ENCODE measurements at places on chromosomes 1 and 21.
A peak's percentile ranks its signal among the peaks of the same experiment; 100 is the strongest.

- no peak for ATAC-seq
Observed at GRCh38 chr1:219138747-219139146, 34.9 kb upstream of the LYPLAL1 start.

DNA sequence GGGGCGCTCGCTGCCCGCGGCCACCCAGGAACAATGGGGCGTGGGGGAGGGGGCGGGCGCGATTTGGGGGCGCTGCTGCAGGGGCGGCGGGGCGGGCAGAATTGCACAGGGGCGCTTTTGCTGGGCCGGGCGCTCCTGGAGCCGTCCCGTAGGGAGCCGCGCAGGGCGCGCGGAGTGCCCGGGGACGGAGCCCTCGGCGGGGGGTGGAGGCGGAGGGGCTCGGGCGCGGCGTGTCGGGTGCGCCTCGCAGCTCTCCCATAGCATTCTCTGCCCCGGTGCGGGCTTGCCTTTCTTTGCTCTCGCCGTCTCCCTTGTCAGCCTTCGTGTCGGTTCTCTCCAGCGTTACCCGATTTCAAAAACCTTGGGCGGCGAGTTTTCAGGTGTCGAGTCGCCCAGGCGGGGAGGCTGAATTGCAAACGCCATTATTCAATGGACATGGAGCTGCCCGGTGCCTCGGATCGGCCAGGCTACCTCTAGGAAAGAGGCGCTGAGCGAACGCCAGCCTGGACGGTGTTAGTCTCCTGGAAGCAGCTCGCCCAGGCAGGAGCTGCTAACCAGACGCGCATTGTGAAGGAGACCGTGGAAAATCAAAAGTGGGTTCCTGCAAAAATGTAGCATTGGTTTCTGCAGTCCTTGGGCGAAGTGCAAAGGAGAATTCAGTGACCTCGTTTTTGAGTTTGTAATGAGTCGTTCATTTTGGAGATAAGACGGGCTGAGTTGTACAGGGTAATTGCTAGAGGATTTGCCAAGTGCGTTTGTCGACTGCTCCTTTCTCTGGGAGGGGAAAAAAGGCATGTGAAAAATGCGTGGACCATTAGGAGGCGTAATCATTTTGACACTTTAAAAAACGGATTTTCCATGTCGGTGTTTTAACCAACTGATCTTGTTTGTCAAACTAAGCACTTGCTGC is 626 bp downstream of the CXADR start:
- peak; percentile 59 for ATAC-seq

DNA sequence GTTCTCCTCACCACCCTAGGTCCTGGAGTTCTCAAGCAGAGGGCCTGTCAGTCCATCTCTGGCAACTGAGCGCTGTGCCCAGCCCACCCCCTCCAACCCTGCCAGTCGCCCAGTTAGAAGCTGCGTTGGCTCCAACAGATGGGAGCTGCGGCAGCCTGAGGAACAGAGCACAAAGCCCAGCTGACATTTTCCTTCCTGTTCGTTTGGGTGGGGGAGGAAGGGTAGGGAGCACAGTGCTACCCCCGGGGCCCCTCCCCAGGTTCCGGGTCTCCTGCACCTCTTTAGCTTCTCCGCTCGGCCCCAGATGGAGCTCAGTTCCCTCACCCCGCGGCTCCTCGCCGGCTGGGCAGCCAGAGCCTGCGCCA is 1.4 kb downstream of the LRRN2 start:
- no peak for ATAC-seq

- peak; percentile 54 for ATAC-seq
Observed at GRCh38 chr1:24966724-24967346, 36.8 kb upstream of the RUNX3 start.

DNA sequence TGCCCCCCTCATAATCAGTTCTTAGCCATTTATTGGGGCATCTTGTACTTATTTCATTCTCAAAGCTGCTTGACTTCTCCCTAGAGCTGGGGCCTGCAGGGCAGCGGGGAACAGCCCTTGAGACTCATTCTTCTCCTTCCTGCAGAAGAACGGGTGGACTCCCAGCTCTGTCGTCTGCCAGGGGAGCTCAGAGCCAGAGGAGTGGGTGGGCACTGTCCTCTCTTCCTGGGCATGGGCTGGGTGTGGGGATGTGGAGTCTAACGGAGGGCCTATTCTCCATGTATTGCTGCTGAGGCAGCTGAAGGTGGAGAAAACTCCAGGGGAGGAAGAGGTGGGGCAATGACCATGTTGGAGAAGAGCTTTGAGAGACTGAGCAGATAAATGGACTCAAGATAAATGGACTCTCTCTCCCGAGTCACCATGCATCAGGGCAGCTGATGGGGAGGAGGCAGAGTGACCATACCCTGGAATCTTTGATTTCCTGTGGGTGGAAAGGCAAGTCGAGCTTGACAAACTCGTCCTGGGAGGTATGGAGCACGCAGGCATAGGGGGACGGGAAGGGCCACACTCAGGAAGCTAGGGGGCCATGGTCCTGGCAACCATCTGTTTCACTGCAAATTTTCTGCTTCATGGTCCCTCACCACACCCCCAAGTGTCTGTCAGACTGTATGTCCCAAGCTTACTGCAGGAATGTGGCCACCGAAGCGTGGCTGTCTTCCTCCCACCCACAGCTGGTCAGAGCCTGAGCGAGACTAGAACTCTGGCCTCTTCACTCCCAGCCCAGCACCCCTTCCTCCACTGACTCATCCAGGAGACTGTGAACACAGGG is 56.9 kb upstream of the ATP2B4 start:
- ATAC-seq = no peak

DNA sequence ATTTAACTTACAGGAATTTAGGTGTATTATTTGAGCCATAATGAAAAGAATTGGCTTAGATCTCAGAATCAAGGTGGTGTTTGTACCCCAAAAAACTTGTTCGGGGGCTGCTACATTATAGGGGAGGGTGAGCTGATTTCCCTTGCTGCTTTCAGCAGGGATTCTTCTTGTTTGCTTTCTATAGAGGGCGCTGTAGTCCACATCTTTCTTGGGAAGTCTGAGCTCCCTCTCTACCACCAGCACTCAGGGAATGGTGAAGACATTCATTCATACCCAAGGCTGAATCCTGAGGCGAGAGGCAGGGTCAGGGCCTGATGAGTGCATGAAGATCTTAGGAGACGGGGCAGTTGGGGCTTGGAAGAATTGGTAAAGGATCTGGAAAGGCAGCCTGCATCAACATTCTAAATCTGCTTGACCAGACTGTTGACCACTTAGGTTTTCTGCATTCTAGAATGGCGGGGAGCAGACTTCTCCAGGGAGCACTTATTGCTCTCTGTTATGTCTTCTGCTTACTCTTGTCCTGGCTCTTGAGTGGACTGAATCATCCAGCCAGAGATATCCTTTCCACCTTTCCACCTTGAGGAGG is 18.9 kb downstream of the SPATA46 start:
- no peak for ATAC-seq

DNA sequence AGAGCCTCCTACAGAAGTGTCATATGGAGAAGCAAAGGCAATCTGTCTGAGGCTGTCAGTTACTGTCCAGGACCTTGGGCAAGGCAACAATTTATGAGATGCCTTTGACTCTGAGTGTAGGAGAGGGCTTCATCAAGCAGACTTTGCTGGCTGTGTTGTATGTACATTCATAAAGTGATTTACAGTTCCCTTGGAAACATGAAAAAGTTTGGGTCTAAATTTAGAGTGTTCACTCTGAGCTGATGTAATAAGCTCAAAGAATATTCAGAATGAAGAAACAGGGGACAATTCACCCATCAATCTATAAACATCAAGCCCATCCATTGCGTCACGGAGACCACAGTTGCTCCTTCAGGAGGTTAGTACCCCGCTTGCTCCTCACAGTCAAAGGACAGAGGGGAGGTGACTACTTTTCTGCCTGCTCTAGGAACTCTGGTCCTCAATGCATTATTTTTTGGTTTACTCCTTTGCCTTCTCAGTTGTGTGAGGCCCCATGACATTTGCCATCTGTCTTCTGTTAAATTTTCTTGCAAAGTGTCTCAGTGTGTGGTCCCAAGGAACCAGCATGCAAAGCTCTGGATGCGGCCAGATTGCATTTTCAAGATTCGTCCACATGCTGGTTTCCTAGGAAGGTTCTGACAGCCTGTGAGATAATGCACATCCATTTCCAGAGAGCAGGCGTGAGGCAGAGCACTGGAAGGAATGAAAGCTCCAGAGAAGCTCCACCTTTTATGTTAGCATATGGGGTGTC is 241.1 kb upstream of the KIAA0040 start:
- ATAC-seq = no peak

DNA sequence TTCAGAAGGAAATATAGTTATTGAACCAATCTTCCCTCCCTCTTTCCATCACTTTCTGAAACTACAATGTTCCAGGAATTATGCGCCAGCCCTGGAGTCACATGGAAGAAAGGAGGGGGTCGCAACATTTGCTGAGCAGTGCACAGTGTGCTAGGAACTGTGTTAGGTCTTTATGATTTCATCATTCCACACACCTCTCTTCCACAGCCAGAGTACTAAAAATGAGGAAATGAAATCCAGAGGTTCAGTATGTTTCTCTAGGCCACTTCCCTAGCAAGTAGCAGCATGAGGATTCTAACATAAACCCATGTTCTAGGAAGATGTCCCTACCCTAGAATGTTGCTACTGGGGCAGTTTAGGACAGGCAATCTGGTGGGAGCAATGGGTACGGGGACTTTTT is 158.1 kb downstream of the SLC45A1 start:
- ATAC-seq = no peak

- no peak for ATAC-seq
Observed at GRCh38 chr1:23568608-23569383, 9.5 kb upstream of the ID3 start.

DNA sequence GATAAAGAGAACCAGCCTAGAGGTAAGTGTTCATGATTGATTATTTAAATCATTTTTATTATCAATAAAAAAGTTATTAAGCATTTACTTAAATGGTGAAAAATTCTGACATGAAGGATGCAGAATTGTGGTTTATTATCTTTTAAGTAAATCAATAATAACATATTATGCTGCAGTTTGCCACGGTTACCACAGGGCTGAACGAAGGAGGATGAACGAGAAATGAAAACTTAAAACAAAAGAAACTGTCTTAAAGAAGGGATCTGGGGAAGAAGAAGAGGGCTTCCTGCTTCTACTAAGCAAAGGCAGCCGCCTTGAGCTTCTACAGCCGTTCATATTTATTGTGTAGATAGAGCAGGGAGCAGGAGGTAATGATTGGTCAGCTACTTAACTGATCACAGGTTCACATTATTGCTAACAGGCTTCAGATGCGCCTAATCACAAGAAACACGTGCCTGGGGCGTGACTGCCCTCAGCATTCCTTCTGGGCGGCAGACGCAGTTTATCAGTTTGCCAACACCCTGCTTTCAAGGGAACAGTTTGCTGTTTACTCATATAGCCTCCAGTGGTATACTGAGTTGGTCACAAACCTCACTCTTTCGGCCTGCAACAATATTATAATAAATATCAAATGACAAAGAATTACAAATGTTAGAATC is 5.8 kb upstream of the FNBP1L start:
- ATAC-seq = no peak

- no peak for ATAC-seq
Observed at GRCh38 chr1:95793893-95794292, 559.9 kb downstream of the RWDD3 start.

DNA sequence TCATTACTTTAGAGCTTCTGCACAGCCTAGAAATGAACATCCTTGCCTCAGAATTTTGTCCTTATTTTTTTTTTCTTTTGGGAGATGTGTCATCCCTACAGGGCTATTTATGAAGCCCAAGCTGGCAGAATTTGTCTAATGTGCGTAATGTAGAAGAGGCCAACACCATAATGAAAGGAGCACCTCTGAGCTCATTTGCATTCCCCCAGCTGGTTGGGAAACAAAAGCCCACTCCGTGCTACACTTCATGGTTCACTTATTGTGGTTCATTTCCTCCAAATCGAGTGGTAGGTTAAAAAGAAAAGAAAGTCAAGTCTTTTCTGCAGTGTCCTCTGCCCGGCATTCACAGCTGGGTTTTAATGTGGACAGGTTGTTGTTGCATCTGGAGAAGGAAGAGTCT is 73.5 kb downstream of the KAZN start:
- ATAC-seq = no peak

DNA sequence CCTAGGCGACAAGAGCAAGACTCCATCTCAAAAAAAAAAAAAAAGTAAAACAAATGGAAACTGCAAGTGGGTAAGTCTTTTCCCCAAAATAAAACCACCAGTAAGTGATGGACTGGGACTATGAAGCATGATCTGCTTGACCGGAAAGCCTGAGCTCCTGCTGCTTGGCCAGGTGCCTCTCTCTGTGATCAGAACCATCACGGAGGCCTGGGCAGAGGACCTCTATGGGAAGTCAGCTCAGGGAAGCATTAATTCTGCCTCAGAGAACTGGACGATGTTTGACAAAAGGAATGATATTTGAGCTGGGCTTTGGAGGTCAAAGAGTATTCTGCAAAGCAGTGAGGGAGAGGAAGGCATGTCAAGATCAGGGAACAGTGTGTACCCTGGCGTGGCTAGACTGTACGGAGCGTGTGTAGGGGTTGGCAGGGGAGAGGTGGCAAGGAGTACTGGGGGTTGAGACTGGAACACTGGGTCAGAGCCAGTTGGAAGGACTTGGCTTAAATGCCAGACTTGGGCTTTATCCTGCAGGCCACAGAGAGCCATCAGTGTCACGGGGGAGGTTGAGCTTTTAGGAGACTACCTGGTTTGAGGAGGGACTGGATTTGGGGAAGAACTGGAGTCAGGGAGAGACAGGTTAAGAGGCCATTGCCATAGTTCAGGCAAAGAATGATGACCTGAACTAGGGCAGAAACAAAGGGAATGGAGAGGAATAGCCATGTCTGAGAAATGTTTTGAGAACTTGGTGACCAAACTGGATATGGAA is 16.4 kb downstream of the ATP1A2 start:
- no peak for ATAC-seq

DNA sequence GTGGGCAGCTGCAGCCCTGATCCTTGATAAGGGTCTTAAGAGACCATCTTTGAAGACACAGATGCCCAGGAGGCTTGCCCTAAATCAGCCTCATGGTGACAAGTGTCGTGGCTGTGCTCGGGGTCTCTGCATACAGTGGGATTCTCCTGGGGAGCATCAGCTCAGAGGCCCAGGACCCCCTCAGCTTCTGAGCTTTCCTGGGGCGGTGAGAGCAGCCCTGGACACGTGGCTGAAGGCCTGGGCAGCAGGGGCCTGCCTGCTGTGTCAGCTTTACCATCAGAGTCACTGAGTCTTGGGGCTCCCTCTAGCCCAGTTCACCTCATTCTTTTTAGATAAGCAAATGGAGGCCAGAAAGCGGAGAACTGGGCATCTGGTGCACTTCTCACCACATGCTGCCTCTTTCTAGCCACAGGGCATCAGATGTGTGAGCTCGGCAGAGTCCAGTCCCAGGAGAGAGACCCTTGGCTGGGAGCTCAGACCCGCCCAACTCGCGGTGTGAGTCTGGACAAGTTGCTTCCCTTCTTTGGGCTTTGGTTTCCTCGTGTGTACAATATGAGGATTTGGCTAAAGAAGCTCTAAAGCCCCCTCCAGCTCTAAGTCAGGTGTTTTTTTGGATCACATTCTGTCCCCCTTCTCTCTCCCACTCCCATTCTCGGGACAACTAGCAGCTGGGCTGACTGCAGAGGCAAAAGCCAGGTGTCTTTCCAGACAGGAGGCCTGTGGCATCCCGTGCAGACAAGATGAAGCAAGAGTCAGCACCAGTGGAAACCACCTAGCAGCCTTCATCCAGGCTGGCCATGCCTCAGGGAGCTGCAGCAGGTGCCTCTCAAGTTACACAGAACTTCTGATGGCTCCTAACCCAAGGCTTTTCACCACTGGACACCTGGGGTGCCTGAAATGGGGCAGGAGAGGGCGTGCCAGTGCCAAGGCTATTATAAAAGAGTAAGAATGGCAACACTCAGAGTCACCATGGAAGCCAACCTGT is 119.1 kb downstream of the KCNN3 start:
- ATAC-seq = no peak
